ENCODE measurements at places on chromosomes 6 and 20. TPM values are rescaled to one million over a fixed set of nuclear protein-coding genes. Genes with fewer than 3 reads are reported as not detected.

- no peak for DNase-seq
Observed at GRCh38 chr6:138277835-138278234, 59.5 kb upstream of the PBOV1 start.

GRCh38 chr6:70188202-70188601, 114.7 kb downstream of the COL9A1 start:
- DNase-seq = no peak

Gene CALHM5
- 1.0 TPM for total RNA-seq

GRCh38 chr20:2707353-2708072, 14.9 kb downstream of the EBF4 start:
- DNase-seq = no peak

- no peak for DNase-seq
Observed at GRCh38 chr6:42436825-42437224, 14.9 kb downstream of the TRERF1 start.

DNA sequence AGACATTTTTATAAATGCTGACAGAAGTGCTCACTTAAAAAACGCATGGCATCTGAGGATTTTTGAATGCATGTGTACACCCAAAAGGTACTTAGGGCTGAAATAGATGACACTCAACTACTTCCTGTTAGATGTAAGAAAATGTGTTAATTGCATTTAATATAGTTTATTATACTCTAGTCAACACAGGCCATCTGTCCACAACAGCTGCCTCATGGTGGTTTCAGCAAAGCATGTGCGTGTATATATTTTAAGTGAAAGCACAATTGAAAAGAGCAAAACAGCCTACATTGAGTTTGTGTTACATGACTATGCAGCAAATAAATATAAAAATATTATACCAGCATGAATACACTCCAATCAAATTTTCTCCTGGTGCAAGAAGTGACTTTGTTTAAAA, 1233.0 kb upstream of the EYS start:
- DNase-seq = no peak

GRCh38 chr20:16123623-16124022, 449.6 kb downstream of the KIF16B start:
- DNase-seq = peak; percentile 23

- DNase-seq = no peak
Observed at GRCh38 chr6:38912378-38912777, 136.2 kb upstream of the GLP1R start.

- DNase-seq = no peak
Observed at GRCh38 chr20:46333161-46333991, 25.1 kb upstream of the CDH22 start.

- no peak for DNase-seq
Observed at GRCh38 chr6:127345521-127345920, 2.1 kb upstream of the ECHDC1 start.

DNA sequence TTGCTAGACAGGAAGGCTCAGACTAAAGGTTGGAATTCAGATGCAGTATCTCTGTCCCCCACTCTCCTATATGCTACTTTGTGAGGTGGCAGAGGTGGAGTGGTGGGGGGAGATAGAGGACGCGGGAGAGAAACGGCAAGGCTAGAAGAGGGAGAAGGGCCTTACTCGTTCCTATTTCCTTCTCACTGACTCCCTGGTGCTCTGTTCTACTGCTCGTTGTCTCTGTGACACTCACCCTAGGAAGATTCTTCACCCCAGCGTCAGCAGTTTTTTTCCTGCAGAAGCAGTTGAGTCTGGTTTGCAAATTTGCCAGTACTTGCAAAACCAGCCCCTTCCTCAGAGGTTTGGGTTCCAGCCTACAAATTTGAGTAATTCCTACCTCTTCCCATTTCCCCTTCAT, 801.1 kb upstream of the SLC35B3 start:
- DNase-seq = no peak

- no peak for DNase-seq
Observed at GRCh38 chr6:31485055-31485454, 12.9 kb upstream of the MICB start.

Gene HINT3
- total RNA-seq = 8.7 TPM

DNA sequence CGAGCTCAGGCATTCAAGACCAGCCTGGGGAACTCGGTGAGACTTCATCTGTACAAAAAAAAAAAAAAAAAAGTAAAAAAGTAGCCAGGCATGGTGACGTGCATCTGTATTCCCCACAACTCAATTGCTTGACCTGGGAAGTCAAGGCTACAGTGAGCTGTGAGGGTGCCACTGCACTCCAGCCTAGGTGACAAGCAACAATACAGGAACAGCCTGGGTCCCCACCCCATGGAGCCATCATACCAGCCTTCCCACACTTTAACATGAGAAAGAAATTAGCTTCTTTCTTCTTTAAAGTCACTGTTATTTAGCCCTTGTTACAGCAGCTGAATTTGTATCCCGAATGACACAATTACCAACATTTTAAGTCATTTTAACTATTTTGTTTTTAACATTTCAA, 56.1 kb downstream of the SCML4 start:
- no peak for DNase-seq

DNA sequence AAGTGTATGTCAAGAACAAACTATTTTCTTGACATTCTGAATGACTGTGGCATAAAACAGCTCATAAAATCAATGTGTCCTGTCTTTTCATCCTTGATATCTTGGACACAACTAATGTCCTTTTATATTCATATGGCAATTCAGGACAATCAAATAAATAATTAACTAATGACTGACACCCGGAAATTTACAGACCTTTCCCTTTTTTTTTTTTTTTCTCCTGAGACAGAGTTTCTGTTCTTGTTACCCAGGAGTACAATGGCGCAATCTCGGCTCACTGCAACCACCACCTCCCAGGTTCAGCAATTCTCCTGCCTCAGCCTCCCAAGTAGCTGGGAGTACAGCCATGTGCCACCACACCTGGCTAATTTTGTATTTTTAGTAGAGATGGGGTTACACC, 107.1 kb upstream of the LGSN start:
- DNase-seq = no peak

Gene SLC35D3
- total RNA-seq = 0.07 TPM

DNA sequence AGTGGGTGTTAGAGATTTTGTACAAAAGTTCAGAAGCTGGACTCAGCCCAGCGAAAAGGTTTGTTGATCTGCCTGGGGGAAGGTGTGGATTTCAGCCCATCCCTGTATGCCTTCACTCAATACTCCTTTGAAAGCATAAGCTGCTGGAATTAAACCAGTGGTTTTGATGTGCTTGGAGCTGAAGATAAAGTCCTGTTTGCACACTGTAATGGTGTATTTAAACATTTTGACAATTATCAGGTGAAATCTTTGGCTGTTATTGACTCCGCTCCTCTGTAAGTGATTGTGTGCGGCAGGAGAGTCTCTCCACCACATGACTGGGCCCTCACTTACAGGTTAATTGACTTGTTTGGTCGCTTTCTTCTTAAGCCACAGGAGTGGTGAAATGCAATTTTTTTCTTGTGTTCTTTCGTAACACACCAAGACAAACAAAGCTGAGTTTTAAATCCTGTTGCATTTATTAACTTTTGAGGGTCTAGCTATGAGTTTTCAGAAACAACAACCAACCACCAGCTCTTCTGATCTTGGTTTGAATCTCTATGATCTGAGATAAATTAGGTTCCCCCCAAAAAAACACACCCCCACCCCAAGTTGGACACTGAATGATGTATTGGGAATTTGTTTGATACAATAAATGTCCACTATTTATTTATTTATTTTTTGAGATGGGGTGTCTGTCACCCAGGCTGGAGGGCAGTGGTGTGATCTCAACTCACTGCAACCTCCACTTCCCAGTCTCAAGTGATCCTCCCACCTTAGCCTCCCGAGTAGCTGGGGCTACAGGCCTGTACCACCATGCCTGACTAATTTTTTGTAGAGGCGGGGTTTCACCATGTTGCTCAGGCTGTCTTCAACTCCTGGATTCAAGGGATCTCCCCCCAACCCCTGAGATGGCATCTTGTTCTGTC, 46.3 kb upstream of the NCOA3 start:
- no peak for DNase-seq

GRCh38 chr6:13667655-13668054, 44.0 kb downstream of the RANBP9 start:
- DNase-seq = no peak
